ENCODE measurements at places on chromosomes 16 and 17. TPM values are rescaled to one million over a fixed set of nuclear protein-coding genes. Genes with fewer than 3 reads are reported as not detected.

The TMEM220 gene
- 0.98 TPM for total RNA-seq

The KRT32 gene
- 1.5 TPM for total RNA-seq

The ZNF385C gene
- 0.17 TPM for total RNA-seq

The ACSM2B gene
- total RNA-seq, result not detected

The CNGB1 gene
- total RNA-seq, result 0.04 TPM

GRCh38 chr16:11990702-11991390 lies 14.3 kb downstream of the SNX29 start:
- H3K4me1 ChIP-seq, result no peaks in the 10 kb centered on the region
- H3K27ac ChIP-seq, result no peak overlapping the region
- no peak for DNase-seq

- H3K27ac ChIP-seq, result no peak overlapping the region
- no peaks in the 10 kb centered on the region for H3K36me3 ChIP-seq
- H3K4me3 ChIP-seq, result no peak overlapping the region
- H3K27me3 ChIP-seq, result no peaks in the 10 kb centered on the region
- H3K4me1 ChIP-seq, result no peaks in the 10 kb centered on the region
Measured at GRCh38 chr16:54417384-54417783, 130.8 kb upstream of the IRX3 start.

DNA sequence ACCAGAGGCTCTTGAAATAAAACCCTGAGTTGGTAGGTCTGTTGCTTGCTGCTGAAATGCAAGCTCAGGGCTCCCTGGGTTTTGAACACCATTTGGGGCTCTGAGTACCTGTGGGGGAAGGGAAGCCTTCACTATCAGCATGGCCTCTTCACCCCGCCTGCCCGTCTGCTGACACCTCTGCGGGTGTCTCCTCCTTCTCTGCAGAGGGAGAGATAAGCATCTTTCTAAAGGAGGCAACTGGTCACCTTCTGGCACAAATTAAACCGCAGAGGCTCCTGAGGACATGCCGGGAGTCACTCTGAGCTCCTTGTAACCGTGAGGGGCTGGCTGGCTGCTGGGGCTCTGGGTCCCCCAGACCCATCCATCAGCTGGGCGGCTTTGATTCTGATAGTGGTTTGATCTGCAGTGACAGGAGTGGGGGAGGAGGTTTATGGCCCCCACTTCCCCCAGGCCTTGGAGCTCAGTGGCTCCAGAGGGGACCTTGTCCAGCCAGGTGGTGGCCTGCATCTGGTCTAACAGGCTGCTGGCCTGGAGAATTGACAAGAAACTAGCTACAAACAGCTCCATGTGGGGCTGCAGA lies 123.5 kb downstream of the IRF8 start:
- no peak overlapping the region for H3K27ac ChIP-seq
- H3K4me3 ChIP-seq, result no peak overlapping the region
- no peak for DNase-seq
- no peaks in the 10 kb centered on the region for H3K4me1 ChIP-seq
- peaks cover 44% of the 10 kb centered on the region for H3K27me3 ChIP-seq

- H3K4me3 ChIP-seq, result no peak overlapping the region
- no peak for DNase-seq
- H3K27me3 ChIP-seq, result no peaks in the 10 kb centered on the region
Measured at GRCh38 chr16:83700918-83701317, 106.9 kb upstream of the HSBP1 start.

- no peaks in the 10 kb centered on the region for H3K27me3 ChIP-seq
- H3K4me1 ChIP-seq, result peaks cover 23% of the 10 kb centered on the region
- no peaks in the 10 kb centered on the region for H3K36me3 ChIP-seq
- no peak for DNase-seq
- peak overlapping the region; percentile 52 for H3K4me3 ChIP-seq
- no peak overlapping the region for H3K27ac ChIP-seq
Measured at GRCh38 chr17:78925662-78926555, 722 bp upstream of the TIMP2 start.

DNA sequence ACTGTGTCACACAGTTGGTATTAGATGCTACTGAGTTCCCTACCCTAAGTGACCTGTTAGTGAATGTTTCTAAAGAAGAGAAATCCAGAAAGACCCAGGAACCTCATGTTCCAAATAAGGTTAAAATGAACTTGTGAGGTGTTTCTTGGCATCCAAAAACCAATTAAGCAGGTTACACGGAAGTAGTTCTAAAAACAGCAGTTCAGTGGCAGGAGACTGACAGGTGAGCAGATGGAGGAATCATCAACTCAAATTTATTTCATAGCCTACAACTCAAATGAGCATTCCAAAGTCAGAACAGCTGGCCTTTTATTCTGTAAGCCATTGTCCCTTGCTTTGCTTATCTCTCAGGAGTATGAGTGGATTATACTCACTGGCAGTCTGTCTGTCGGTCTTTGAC lies 188.3 kb downstream of the IRX3 start:
- no peaks in the 10 kb centered on the region for H3K36me3 ChIP-seq
- no peak overlapping the region for H3K4me3 ChIP-seq
- H3K27me3 ChIP-seq, result no peaks in the 10 kb centered on the region
- H3K27ac ChIP-seq, result no peak overlapping the region
- no peak for DNase-seq

Measured in PC-3 (cell line).